Left renal pelvis (tissue), 4 donors: ENCODE measurements at places on chromosomes 11 and 22.
A peak's percentile ranks its signal among the peaks of the same experiment; 100 is the strongest.

DNA sequence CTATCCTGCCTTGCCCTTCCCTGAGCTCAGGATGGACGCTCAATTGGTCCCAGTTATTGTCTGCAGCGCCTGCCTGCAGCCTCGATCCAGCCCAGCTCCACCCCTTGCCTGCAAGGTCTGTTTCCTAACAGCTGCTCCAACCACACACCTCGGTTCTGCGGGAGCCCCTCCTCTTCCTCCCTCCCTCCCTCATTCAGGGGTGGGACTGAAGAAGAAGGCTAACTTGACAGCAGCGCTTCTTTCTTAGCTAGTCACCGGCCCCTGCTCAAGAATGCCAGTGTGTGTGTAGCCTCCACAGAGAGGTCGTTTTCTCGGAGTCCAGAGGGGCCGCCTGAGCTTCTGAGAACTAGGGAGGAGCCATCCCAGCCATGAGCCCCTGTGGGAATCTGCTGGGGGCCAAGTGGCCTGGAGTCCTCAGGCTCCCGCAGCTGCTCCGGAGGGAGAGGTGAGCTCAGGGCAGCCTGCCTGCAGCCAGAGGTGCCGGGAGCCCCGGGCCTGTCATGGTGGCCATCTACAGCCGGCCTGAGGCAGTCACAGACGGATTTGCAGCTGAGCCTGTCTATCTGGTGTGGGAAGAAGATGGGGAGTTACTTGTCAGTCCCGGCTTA, 36.1 kb downstream of the LIMK2 start:
- peak; percentile 61 for DNase-seq

DNA sequence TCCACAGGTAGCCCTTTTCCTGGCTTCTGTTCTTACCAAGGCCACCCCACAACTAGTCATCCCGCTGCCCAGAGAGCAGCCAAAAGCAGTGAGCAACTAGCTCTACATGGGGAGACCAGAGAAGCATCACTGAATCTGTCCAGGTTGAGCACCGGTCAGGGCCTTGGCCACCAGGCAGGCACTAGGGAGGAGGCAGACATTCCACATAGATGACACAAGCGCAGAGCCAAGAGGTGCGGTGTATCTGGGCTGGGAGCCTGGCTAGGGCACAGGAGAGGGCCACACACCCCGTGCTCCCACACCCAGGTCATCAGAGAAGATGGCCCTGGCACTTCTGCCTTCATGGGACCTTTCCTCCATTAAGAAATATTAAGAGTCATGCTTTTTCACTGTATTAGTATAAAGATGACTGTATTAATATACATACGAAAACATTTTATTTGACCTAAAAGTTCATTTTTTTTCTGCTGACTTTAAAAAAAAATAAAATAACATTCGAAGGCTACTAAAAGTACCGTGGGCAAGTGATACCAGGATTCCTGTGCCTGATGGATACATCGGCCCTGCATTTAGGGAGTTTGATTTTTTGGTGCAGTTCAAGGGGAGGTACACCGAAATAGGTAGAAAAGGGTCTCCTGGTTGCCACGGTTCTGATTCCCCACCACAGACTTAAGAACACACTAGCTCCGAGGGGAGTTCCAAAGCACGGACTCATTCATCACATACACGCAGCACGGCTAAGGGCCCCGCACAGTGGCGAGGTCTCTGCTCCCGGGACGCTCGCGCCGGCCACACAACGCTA, 1.2 kb downstream of the DGCR2 start:
- DNase-seq = no peak

DNA sequence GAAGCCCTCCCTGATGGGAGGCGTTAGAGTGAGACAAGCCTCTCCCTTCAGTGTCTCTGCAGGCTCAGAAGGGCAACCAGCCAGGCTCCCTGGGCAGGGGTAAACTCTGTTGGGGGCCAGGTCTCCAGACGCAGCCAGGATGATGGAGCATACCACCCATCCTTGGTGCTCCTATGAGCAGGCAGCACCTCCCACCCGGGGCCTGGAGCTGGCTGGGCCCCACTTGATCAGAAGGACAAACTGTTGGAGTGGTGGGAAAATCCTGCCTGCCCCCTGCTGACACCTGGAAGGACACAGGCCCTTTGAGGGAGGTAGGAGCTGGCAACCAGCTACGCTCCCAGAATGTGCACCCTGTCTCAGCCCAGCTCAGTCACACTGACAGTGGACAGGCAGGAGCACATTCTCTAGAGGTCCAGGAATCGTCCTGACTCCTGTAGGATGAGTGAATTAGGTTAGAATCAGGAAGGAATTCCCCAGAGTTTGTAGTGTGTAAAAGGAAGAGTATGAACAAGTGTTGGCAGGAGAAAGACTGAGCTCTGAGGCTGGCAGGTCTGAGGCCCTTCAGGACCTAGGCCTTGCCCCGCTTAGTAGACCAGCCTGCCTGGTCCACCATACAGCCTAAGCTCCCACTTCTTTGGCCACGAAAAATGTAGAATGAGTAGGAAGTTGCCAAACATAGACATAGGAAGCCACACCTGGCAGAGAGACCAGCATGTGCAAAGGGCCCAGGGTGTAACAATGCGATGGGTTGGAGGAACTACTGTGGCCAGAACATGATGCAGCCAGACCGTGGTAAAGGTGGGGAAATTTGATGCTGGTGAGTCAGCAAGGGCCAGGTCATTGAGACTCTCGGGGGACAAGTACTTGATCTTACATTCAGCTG, 19.1 kb downstream of the ARHGEF17 start:
- no peak for DNase-seq

- no peak for DNase-seq
These were observed 712.8 kb upstream of the CNTN5 start for GRCh38 chr11:98307827-98308491.

DNA sequence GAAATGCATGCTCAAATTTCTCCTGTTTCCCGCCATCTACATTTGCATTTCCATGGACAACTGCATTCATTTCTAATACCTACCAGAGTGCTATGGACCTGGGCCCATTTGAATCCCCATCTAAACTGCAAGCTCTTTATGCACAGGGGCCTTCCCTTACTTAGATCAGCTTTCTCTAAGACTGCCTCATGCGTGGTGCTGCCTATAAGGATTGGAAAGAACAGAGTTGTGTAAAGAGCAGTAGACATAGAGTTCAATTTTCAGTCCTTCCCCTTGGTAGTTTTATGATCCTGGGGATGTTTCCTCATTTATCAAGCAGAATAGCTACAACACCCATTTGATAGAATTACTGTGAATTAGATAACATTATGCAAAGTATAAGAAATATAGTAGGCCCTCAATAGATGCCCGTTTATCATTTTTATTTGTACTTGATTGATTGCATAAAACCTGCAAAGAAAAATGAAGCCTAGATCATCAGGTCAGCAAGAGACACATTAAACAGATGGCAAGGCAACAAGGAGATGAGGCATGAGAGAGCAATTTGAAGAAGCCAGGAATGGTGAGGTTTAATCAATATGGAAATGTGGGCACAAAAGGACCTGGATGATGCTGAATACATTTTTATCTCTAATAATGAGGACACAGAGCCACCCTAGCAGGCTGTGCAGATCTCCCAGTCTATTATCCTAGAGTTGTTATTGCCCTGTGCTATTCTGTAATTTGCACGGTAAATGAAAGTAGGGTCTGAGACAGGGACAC, 359.7 kb downstream of the FAM181B start:
- DNase-seq = no peak

DNA sequence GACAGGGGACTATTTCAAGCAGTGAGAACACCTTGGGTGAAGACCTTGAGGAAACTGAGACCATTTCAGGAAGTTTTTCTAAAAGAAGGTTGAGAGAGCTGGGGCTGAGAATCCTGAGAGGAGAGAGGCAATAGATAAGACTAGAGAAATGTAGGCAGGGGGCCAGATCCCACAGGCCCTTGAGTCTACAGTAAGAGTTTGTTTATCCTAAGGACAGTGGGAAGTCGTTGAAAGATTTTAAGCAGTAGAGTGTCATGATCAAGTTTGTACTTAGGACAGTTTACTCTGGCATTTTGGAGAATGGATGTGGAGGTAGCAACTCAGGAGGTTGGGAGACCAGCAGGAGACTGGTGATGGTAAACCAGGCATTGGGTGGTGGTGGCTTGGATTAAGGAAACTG, 17.1 kb downstream of the HSD17B12 start:
- no peak for DNase-seq

DNA sequence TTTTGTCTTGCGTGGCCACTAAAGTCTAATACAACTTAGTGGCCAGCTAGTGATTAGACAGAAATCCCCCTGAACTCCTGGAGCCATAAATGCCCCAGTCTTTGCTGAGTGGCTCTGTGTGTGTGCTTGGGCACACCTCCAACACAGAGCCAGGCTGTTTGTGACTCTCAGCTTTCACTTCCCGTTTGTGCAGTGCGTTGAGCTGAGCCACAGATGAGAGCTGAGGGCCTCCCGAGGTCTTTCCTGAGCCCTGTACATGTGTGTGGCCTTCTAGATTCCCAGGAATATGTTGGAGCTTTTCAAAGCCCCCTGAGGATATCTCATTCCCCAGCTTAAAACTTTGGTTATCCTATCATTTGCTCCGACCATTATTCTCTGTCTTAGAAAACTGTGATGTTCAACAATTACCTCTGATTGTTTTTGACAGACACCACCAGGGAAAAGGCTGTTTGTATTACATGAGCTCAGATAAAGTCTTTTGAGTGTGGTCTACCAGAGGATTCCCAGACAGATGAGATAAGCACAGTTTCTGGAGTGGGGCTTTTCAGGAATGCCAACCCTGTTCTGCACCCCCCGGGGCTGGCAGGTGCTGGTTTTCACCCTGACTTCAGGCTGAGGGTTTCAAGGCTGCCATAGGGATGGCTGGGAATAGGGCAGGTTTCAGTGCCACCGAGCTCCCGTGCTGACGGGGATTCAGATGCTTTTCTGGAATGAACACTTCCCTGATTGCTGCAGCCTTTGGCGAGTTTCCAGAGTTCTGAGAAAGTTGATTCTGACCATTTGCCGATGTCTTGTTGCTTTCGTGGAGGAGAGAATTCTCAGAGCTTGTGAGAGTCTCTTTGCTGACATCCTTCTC, 23.8 kb downstream of the IGHMBP2 start:
- no peak for DNase-seq

- no peak for DNase-seq
These were observed 29.9 kb downstream of the EIF3F start for GRCh38 chr11:8017071-8017470.

GRCh38 chr11:61918251-61918937, 1.0 kb upstream of the RAB3IL1 start:
- DNase-seq = no peak

DNA sequence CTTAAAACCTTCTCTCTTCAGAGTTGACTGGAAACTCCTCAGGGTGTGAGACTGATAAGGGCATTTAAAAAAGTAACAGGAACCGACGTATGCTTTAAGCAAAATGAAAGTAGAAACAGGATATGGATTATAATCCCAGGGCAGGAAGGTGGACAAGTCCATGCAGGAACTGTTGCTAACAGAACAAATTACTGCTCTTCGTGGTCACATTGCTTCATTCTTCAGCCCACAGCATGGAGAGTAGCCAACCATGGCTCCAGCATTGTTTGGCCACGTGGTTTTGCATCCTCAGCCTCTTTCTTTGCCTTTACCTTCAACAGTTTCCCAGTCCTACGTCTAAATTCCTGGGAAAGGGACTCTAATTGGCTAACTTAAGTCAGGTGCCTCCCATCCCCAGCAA, 563.1 kb upstream of the ISX start:
- DNase-seq = no peak

GRCh38 chr11:131928992-131929391, 558.6 kb downstream of the NTM start:
- no peak for DNase-seq

- no peak for DNase-seq
These were observed 2.5 kb upstream of the ZDHHC8 start for GRCh38 chr22:20128902-20129746.

GRCh38 chr11:121563900-121564822, 111.4 kb upstream of the SORL1-AS1 start:
- no peak for DNase-seq

- DNase-seq = no peak
These were observed 7.0 kb upstream of the CASTOR1 start for GRCh38 chr22:30296324-30296723.

GRCh38 chr11:112398798-112399478, 138.3 kb upstream of the PLET1 start:
- no peak for DNase-seq

DNA sequence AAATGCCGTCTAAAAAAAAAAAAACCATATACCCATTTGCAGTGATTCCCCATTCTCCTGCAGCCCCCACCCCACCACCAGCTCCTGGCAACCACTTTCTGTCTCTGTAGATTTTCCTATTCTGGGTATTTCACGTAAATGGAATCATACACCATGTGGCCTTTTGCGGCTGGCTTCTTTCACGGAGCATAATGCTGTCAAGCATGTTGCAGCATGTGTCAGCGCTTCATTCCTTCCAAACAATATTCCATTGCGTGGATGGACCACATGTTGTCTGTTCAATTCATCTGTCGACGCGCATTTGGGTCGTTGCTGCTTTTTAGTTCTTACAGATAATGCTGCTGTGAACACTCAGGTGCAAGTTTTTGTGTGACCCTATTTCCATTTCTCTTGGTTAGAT, 14.8 kb upstream of the EMID1 start:
- no peak for DNase-seq

DNA sequence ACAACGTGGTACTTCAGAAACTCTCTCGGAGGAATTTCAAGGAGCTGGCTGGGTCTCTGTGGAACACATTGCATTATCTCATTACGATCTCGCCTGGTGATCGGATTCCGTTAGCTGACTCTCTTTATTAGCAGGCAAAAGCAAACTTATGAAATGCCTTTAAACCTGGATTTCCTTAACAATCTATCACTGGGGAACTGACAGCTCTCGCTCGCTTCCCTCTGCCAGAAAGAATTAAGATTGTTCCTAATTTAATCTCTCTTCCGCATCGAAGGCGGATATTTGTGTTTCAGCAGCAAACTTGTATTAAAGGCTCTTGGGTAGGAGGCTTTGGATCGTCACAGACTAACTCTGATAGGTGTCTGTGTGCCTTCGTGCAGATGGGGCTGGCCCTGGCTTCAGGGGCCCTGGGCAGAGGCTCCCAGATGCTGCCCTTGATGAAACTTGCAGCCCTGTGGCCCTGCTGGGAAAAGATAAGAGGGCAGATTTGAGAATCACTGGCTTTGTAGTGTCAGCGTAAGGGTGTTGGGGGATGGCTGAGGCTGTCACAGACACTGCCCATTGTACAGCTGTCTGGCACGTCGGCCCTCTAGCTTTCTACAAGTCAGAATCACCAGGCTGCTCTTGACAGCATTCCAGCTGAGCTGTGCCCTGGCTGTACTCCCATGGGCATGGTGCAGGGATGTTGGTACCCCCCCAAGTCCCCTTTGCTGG, 162.2 kb upstream of the NECTIN1 start:
- DNase-seq = no peak

DNA sequence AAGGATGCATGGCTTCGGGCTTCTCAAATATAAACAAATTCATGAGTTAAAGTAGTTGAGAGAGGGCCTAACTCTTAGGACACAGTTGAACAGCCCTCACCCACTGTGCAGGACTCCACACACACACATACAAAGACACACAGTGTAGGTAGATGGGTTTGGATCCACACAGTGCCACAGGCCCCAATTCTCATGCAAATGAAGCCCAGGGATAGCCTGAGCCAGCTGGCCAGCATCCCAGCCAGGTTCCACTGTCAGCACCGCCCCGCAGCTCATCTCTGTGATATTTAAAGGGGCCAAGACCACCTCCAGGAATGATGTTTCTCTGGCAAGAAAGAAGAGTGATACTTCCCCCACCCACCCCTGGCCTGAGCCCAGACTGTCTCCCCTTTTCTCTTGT, 11.7 kb downstream of the SLC35C1 start:
- DNase-seq = no peak
